ENCODE measurements at places on chromosomes 1 and 21.

DNA sequence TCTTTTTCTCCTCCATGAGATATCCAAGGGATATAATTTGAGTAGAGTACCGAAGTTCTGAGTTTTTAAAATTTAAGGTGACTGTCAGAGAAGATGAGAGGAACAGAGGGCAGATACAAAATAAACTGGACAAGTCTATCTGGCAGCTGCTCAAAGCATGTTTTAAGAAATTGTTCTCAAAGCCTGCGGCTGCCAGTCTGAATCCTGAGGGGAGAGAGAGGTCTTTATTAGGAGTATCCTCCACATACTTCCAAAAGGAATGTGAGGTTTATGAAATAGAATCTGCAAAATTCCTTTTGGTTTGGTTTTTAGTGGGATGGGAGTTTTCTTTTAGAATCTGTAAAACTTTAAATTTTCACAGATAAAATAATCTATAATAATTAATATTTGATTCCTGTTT is 41.3 kb downstream of the TTC13 start:
- DNase-seq = no peak

- DNase-seq = no peak
Observed at GRCh38 chr1:2590233-2591141, 3.9 kb downstream of the PRXL2B start.

GRCh38 chr1:97050506-97050905 is 328.9 kb downstream of the PTBP2 start:
- DNase-seq = no peak

GRCh38 chr1:222010306-222010705 is 268.4 kb upstream of the DUSP10 start:
- DNase-seq = no peak

- DNase-seq = no peak
Observed at GRCh38 chr1:86517336-86517735, 29.5 kb upstream of the CLCA4 start.

GRCh38 chr1:207821464-207822045 is 69.7 kb downstream of the CD46 start:
- no peak for DNase-seq

DNA sequence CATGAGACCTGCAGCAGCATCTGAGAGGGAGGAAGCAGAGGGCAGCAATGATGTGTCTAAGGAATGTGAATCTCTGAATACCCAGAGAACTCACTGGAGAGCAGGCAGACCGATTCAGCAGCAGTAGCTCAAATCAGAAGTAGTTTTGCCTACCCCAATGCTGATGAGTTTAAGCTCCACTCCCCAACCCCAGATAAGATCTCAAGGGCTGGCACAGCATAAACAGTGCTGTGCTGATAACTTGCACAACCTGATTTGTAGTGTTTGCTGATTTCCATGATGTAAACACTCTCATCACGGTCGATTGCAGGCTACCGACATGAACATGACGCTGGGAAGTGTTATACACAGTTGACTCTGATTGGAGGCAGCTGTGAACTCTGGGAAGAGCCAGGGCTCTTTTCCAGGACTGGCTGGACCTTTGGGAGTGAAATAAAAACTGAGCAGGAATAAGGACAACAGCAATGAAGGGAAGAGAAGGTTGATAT is 11.2 kb upstream of the HMGCS2 start:
- DNase-seq = no peak

All from activated CD8-positive, alpha-beta T cell treated with anti-CD3 and anti-CD28 coated beads for 36 hours (primary cell).